Ovary (tissue), 10 donors: ENCODE measurements at places on chromosomes 13 and 19. TPM values are rescaled to one million over a fixed set of nuclear protein-coding genes. Genes with fewer than 3 reads are reported as not detected.

GRCh38 chr13:43141685-43142084 lies 118.3 kb downstream of the DNAJC15 start:
- DNase-seq = no peak

- no peak for DNase-seq
These were observed 118.2 kb upstream of the SLC10A2 start for GRCh38 chr13:103184413-103184812.

DNA sequence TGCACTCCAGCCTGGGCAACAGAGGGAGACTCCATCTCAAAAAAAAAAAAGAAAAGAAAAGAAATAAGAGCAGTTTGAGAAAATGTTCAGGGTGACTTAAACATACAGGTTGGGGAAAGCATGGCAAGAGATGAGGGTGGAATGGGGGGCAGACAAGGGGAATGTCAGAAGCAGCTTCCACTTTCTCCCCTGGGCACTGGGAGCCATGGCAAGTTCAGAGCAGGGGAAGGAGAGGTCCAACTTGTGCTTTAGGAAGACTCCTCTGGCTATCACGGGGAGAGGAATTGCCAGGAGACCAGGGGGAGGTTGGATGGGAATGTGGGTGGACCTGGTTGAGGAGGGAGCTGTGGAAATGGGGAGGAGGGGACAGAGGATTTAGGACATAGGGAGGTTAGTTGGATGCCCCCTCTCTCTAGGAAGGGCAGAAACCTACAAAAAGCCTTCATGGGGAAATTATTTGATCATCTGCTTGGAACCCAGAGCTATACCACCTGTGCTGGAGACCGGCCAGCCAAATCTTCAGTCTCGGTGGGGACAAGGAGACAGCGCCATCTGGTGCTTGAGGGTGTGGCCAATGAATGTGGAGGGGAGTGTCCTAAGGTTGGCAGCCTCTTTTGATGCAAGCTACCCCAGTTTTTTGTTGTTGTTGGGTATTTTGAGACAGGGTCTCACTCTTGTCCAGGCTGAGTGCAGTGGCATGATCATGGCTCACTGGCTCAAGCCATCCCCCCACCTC lies 7.3 kb upstream of the STRN4 start:
- no peak for DNase-seq

- DNase-seq = peak; percentile 74
These were observed 124.5 kb downstream of the KDM4B start for GRCh38 chr19:5093297-5093928.

DNA sequence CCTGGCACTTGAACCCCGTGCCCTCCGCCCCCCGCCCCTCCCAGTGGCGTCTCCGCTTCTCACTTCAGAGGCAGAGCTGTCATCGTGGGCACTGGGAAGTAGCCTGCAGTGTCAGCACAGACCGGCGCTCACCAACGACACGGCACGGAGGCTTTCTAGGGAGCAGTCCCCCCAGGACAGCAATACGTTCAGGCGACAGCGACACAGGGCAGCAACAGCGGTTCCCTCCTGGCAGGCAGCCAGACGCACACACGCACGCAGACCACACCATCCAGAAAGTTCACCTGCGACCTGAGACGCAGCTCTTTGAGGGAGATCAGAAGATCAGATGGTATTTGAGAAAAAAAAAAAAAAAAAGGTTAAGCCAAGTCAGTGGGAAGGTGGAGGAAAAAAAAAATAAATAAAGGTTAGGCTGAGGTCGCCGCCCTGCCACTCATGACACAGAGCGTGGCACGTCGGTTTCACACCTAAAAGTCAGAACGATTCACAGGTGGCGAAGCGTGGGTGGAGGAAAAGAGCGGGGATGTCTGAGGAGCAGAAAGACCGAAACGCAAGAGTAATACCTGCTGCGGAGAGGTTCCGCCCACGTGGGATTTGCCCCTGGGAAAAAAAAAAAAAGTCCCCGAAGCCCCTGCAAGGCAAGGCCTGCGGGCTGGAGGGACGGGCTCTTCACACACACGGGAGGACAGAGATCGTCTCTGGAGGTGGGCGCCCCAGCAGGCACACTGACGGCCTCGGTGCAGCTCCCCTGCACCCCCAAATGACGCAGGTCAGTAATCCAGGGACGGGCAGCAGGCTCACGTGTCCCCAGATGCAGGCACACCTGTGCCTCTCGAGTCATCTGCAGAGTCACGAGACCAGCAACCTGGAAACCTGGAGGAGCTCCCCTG lies 94.5 kb downstream of the GNG7 start:
- no peak for DNase-seq

GRCh38 chr13:114325729-114326128 lies 11.4 kb downstream of the CHAMP1 start:
- no peak for DNase-seq

- DNase-seq = no peak
These were observed 1.6 kb upstream of the KRTDAP start for GRCh38 chr19:35491836-35492360.

- peak; percentile 17 for DNase-seq
These were observed 33.8 kb downstream of the ATP4B start for GRCh38 chr13:113624235-113624587.

GRCh38 chr13:32045982-32046785 lies 14.6 kb downstream of the FRY start:
- no peak for DNase-seq

GRCh38 chr19:10052602-10053360 lies 33.3 kb upstream of the SHFL start:
- no peak for DNase-seq

- DNase-seq = no peak
These were observed 204.6 kb upstream of the TSC22D1 start for GRCh38 chr13:44780591-44781280.

DNA sequence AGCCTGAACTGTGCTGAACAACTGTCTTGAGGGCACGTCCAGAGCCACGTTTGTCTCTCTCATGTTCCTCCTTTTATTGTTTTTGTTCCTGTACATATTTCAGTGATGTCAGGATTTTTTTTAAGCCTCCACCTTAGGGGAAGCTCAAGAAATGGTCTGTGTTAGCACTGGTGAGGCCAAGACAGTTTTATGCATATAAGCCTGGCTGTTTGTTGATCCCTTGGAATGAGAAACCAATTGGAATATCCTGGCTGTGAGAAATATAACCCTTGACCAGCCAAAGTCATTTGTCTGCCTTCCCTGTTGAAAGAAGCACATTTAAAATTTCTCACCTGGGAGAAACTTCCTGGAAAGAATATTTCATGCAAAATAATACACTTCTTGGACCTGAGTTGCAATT lies 115.8 kb downstream of the DNAJC15 start:
- DNase-seq = no peak

GRCh38 chr13:94825507-94825906 lies 113.2 kb upstream of the SOX21 start:
- peak; percentile 73 for DNase-seq

GRCh38 chr13:56586976-56587375 lies 553.7 kb upstream of the PRR20A start:
- DNase-seq = no peak

ZNF541 gene
- total RNA-seq = 2.0 TPM

ZSWIM4 gene
- 2.6 TPM for total RNA-seq

SHISA7 gene
- total RNA-seq = not detected

SYDE1 gene
- total RNA-seq = 26.7 TPM

KIR2DL4 gene
- total RNA-seq = not detected

APOC4 gene
- total RNA-seq = not detected

ICAM1 gene
- total RNA-seq = 12.1 TPM

GARIN5A gene
- total RNA-seq = 6.9 TPM
